Activated CD8-positive, alpha-beta memory T cell treated with anti-CD3 and anti-CD28 coated beads for 1 hour (primary cell): ENCODE measurements at places on chromosomes 11 and 22.

DNA sequence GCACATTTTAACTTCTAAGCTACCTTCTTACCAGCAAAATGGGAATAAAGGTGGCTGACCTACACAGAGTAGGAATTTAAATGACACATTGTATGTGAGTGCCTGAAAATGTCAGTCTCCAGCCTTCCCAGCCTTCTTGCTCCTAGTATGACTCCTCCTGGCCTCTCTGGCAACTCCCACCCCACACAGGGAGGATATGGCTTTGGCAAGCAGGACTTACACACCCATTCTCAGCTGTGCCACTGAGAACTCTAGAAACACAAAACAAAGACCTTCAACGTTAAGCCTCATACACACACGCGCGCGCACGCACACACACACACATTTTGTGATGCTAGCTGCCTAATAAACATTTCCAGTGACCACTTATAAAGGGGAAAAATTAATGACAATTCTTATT is 65.8 kb downstream of the PACSIN2 start:
- DNase-seq = no peak

- no peak for DNase-seq
Observed at GRCh38 chr11:70522593-70523311, 124.4 kb downstream of the CTTN start.

- no peak for DNase-seq
Observed at GRCh38 chr11:78573271-78573670, 1.4 kb downstream of the NARS2 start.

GRCh38 chr11:33125611-33126010 is 35.7 kb downstream of the CSTF3 start:
- DNase-seq = no peak

DNA sequence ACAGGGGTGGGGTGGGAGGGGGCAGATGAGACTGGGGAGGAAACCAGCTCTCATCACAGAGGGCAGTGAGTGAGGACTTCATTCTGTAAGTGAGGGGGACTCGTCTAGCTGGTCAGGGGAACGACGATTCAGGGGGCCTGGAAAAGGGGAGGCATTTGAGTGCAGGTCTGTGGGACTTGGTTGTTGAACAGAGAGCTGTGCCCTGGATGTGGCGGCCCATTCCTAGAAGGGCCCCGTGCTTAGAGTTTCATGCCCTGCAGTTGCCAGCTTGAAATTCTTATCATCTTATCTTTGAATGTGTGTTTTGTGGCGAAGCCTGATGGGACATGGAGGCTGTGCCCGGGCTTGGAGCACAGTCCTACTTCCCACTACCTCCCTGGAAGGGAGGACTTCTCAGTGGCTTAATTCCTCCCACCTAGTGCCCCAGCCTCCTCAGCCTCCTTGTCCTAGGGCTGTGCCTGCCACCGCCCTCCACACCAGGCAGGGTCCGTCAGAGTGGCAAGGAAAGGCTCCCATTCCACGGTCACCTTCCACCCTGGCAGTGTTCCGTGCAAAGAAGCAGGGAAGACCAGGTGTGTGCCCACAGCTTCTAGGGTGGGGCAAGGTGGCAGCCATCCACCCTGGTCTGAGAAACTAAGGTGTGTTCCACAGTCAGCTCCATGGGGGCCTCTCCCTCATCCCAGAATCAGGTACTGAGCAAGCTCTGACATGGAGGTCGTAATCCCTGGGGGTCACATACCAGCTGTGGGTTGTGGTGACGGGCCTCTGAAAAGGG is 59.7 kb upstream of the LMO1 start:
- DNase-seq = no peak
